Suprapubic skin (tissue), 4 donors: ENCODE measurements at places on chromosomes 6 and 20. TPM values are rescaled to one million over a fixed set of nuclear protein-coding genes. Genes with fewer than 3 reads are reported as not detected.

Gene FOXC1
- total RNA-seq: 14.5 TPM

Gene SOBP
- total RNA-seq: 0.64 TPM

Gene HLA-DRB1
- 36.5 TPM for total RNA-seq

Gene PTCHD4
- total RNA-seq: 0.64 TPM

Gene SSTR4
- not detected for total RNA-seq

Gene PRDM13
- total RNA-seq: not detected

Gene CST7
- 0.97 TPM for total RNA-seq

Gene TP53TG5
- total RNA-seq: not detected

Gene TPBG
- 24.4 TPM for total RNA-seq

Gene SPATS1
- not detected for total RNA-seq

Gene SLC22A2
- total RNA-seq: not detected

Gene SLC17A3
- not detected for total RNA-seq

Gene SLC22A1
- total RNA-seq: 3.3 TPM

Gene HLA-DMA
- total RNA-seq: 20.0 TPM

Gene CD2AP
- total RNA-seq: 25.1 TPM

Gene ARFGEF3
- 20.6 TPM for total RNA-seq

Gene LY6G6F
- not detected for total RNA-seq
